Ovary (tissue), 10 donors: ENCODE measurements at places on chromosomes 1 and 21. TPM values are rescaled to one million over a fixed set of nuclear protein-coding genes. Genes with fewer than 3 reads are reported as not detected.

ST6GALNAC5 gene
- 21.0 TPM for total RNA-seq

ENAH gene
- total RNA-seq = 99.4 TPM

SLAMF6 gene
- total RNA-seq = not detected

GRCh38 chr1:93989601-93990000 is 80.4 kb upstream of the GCLM start:
- no peak for DNase-seq

GRCh38 chr1:185156854-185157598 is at the start of the genes SWT1 and TRMT1L:
SWT1 (plus strand) TSS chr1:185157167; CDS start chr1:185160842, 3,675 bp downstream.
TRMT1L (minus strand) TSS chr1:185156953; CDS start chr1:185156712, 241 bp downstream.
- DNase-seq = peak; percentile 98
